Stimulated activated CD8-positive, alpha-beta memory T cell treated with anti-CD3 and anti-CD28 coated beads, Interleukin-2, amount 100 ng/mL, for 1 hour (primary cell): ENCODE measurements at places on chromosomes 3 and 15.

- no peak for DNase-seq
Observed at GRCh38 chr3:46427916-46428833, 21.1 kb downstream of the CCRL2 start.

GRCh38 chr3:86865506-86865905, 125.4 kb downstream of the VGLL3 start:
- no peak for DNase-seq

DNA sequence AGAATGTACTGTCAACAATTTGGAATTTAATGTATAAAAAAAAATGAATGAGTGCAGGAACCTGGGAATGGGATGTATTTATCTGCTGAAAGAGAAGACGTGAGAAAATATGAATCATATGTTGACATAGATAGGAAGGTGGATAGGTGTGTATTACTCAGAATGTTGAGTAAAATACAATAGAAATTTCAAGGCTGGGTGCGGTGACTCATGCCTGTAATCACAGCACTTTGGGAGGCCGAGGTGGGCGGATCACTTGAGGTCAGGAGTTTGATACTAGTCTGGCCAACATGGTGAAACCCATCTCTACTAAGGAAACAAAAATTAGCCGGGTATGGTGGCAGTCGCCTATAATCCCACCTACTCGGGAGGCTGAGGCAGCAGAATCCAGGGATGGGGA, 202.8 kb downstream of the CADM2 start:
- no peak for DNase-seq

GRCh38 chr15:74200871-74201419, 1.6 kb downstream of the STRA6 start:
- no peak for DNase-seq

GRCh38 chr3:82556113-82556512, 794.7 kb upstream of the GBE1 start:
- no peak for DNase-seq
